Mesothelial cell of epicardium (in vitro differentiated cells): ENCODE measurements at places on chromosomes 4 and X. TPM values are rescaled to one million over a fixed set of nuclear protein-coding genes. Genes with fewer than 3 reads are reported as not detected.

CYTL1 gene
- 13.9 to 18.0 TPM (median 16.9 TPM) in 3 replicates for total RNA-seq

MGAT4D gene
- total RNA-seq = not detected in 3 replicates

DNA sequence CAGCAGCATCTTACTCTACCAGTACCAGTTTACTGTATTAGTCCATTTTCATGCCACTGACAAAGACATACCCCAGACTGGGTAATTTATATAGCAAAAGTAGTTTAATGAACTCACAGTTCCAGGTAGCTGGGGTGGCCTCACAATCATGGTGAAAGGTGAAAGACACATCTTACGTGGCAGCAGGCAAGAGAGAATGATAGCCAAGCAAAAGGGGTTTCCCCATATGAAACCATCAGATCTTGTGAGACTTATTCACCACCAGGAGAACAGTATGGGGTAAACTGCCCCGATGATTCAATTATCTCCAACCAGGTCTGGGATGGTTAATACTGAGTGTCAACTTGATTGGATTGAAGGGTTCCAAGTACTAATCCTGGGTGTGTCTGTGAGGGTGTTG is 69.3 kb downstream of the YIPF6 start:
- no peak for DNase-seq

DNA sequence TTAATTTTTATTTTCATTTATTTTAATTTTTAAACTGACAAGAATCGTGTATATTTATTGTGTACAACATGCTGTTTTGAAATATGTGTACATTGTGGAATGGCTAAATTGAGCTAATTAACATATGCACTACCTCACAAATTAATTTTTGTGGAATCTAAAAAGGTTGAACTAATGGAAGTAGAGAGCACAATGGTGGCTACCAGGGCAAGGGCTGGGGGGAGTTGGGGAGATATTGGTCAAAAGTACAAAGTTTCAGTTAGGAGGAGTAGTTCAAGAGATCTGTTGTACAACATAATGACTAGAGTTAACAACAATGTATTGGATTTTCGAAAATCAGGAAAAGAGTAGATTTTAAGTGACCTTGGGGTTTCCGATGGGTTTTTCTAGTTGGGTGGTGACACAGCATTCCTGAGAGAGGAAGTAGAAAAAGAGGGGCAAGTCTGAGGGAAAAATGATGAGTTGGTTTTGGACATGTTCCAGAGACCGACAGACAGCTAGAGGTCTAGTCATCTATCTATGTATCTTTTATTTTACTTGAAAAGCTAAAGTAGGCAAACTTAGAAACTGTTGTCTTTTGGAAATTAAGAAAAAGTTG is 23.2 kb downstream of the APOO start:
- DNase-seq = no peak

LRIT3 gene
- total RNA-seq = 0.14 to 0.29 TPM (median 0.16 TPM) in 3 replicates

GRCh38 chrX:13009273-13009672 is 34.4 kb downstream of the TMSB4X start:
- no peak for DNase-seq

- DNase-seq = peak; percentile 57
Observed at GRCh38 chr4:173519111-173520101, 10.6 kb downstream of the HAND2 start.

GRCh38 chr4:23946299-23946698 is 56.5 kb upstream of the PPARGC1A start:
- DNase-seq = no peak

ADAD1 gene
- total RNA-seq = not detected in 3 replicates

GRCh38 chr4:123478859-123479345 is 82.3 kb downstream of the SPRY1 start:
- DNase-seq = no peak

DNA sequence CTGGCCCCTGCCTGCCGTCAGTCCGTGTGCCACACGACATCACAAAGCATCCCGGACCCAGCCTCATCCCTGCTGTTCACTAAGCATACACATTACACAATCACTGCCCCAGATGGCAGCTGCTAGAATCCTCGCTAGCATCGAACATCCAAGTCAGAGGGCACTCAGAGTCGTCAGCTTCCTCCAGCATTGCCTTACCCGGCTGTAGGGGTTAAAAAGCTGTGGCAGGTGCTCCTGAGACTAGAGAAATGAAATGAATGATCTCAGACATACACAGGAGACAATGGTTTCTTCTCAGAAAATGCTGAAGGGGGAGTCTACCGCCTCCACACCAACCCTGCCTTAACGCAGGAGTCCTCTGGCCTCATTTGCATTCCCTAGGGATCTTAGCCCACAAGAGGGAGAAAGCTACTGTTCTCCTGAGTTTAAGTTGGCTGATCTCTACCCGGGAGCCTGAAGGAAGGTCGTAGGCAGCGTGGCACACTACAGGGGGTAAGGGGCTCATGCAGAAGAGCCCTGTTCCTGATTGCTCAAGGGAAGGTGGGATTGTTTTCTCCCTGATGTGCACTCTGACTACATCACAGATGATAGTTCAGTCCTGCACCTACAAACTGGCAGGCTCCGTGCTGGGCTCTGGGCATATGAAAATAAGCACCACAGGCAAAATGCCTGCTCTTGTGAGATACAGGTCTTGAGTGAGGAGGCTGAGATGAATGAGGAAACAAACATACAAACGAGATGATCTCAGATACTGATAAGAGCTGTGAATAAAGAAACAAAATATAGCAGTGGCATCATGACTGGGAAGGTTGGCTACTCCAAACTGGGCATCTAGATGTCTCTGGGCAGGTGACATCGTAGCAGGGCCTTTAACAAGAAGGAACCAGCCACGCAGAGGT is 2.6 kb upstream of the KIAA0232 start:
- DNase-seq = no peak

PAGE5 gene
- total RNA-seq = not detected in 3 replicates

GRCh38 chr4:104166749-104167148 is 327.9 kb downstream of the CXXC4 start:
- DNase-seq = no peak

GABRE gene
- total RNA-seq = 190 to 220 TPM (median 202 TPM) in 3 replicates

- DNase-seq = no peak
Observed at GRCh38 chr4:67714248-67714583, 13.3 kb upstream of the UBA6 start.

GRCh38 chrX:71910643-71910985 is at the start of gene NHSL2:
Gene NHSL2 (plus strand): TSS chrX:71910845.
- DNase-seq = peak; percentile 24

DNA sequence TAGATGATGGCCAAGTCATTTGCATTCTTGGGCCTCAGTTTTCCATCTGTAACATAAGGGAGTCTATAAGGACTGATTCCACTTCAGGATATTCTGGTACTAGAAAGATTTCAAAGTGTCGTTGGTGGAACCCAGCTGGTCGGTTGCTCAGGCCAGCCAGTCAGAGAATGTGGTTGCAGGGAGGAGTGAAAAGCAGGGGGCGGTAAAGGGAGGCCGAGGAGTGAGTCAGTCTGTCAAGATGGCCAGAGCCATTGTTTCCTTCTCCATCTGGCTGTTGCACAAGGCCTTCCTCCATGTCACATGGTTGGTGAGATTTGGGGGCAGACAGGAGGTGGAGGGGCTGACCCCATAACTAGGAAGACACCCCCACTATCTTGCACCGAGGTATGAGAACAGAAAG is 38.2 kb downstream of the STARD8 start:
- DNase-seq = no peak

ERVMER34-1 gene
- total RNA-seq = 3.6 to 3.7 TPM (median 3.6 TPM) in 3 replicates

DNA sequence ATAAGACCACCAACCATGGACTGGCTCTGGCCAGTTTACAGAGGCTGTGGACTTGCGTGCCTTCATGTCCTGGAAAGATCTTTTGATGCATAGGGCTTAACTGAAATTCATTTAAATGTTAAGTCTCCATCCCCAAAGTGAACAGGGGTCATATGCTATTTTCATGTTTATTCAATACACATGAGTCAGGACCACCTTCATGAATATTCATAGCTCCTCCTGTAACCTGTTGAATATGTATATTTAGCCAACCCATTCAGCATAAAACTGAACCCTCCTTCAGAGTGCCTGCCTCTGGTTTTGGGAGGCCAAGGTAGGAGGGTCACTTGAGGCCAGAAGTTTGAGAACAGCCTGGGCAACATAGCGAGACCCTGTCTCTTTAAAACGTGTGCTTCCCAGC is 7.1 kb downstream of the CTPS2 start:
- no peak for DNase-seq

DNA sequence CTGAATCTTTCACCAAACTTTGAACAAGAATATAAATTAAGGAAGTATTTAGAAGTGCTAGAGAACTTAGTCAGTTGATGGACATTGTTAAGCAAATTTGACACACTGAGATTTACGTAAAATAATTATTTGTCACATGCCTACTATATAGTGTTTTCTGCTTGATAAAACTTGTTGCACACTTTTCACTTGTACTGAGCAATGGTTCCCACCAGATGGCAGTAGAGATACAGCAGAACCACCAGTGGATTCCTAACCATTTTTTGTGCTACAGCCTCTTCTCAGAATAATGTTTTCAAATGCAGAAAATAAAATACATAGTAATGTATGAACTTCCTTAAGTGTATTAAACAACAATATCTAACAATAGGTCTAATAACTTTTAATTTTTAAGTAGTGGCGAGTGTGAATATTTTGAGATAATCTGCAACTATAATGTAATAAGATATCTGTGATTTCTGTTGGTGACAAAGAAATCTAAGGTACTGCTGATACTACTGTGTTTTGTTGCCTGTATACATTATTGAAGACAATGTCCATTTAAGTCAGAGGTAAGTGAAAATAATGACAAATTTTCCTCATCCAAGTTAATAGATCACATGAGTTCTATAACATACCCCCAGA is 81.2 kb downstream of the APOOL start:
- DNase-seq = no peak

GRCh38 chrX:136662976-136663375 is 15.0 kb downstream of the CD40LG start:
- no peak for DNase-seq

OTUD6A gene
- not detected in 3 replicates for total RNA-seq

- no peak for DNase-seq
Observed at GRCh38 chrX:69082055-69082752, 83.0 kb downstream of the PJA1 start.

GYPB gene
- not detected in 3 replicates for total RNA-seq

DNA sequence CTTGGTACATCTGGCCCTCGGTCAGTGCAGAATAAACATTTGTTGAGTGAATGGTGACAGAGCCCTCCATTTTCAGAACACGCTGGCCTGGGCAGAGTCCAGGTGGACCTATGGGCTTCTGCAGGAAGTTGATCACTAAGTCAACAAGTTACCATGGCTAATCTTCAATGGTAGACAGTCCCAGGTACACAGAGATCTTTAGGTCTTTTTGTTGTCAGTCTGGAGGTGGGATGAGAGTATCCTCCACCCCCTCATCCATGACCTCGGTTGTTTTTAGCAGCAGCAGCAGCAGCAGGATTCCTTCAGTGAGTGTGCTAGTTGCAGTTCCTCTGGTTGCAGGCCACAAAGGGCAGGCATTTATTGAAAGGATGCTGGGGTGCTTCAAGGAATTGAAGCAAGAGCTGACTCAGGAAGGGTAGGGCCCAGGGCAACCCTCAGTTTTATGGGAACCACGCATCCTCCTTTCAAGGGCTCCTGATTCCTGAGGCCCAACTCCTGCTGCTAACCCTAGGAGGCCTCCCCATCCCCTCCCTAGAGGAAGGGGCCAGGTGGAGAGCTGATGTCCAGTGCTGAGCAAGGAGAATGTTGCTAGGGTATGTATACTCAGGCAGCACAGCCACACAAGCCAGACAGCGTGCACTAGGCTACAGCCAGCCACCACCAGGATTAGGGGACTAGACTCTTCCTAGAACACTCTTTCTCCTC is 1.7 kb upstream of the USP27X start:
- no peak for DNase-seq

YY2 gene
- 3.6 to 4.1 TPM (median 3.7 TPM) in 3 replicates for total RNA-seq

PPM1K gene
- 15.9 to 18.6 TPM (median 18.1 TPM) in 3 replicates for total RNA-seq

MAGEA2 gene
- not detected in 3 replicates for total RNA-seq

GRCh38 chr4:183300070-183300469 is 20.0 kb downstream of the CLDN22 start:
- no peak for DNase-seq

SMR3B gene
- total RNA-seq = not detected in 3 replicates

- no peak for DNase-seq
Observed at GRCh38 chr4:5851637-5852301, 41.1 kb downstream of the CRMP1 start.

- no peak for DNase-seq
Observed at GRCh38 chrX:97229318-97229717, 345.6 kb downstream of the RPA4 start.

GRCh38 chrX:74536152-74536831 is 78.1 kb downstream of the RLIM start:
- DNase-seq = peak; percentile 30

DNA sequence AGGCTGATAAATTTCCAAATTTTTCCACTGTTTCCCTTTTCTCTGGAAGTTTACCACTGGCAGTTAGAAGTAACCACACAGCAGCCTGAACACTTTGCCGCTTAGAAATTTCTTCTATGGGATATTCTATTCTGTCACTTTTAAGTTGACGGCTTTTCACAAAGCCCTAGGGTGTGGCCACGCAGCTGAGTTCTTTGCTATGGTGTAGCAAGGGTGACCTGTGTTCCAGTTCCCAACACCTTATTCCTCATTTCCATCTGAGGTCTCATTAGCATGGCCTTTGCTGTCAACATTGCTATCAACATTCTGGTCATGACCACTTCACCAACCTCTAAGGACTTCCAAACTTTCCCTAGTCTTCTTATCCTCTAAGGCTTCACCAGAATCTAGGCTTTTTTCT is 45.4 kb upstream of the NFKB1 start:
- DNase-seq = no peak

DNA sequence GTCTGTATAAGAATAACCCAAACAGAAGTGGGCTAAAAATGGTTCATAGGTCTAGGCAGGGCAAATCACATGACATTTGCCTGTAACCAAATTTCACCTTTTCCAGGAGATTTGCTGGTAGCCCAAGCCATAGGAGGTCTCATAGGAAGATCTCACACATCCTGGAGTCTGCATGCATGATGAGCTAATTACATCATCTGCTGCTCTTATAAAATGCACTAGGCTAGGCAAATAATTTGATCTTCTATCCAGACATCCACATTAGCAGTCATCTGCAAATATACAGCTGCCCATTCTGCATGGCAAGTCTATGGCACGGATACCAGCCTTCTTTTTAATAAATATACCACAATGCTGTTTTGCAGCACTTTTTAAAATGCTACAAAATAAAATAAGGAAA is 87.2 kb downstream of the MAPK10 start:
- DNase-seq = no peak

DNA sequence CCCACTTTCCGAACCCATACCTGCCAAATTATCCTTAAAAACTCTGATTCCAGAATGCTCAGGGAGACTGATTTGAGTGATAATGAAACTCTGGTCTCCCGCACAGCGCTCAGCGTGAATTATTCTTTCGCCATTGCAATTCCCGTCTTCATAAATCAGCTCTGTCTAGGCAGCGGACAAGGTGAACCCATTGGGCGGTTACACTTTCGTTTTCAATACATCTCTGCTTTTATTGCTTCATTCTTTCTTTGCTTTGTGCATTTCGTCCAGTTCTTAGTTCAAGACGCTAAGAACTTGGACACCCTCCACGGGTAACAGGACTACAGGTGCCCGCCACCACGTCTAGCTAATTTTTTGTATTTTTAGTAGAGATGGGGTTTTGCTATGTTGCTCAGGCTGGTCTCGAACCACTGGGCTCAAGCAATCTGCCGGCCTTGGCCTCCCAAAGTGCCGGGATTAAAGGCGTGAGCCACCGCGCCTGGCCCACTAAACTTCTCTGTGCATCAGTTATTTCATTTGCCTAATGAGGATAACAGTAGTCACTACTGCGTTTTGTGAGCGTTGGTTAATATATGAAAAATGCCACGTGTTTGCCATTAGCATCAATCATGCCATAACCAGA is 936 bp upstream of the PGK1 start:
- no peak for DNase-seq

APLN gene
- 0.29 to 0.54 TPM (median 0.33 TPM) in 3 replicates for total RNA-seq

SERTM2 gene
- total RNA-seq = 3.6 to 3.8 TPM (median 3.7 TPM) in 3 replicates
